ENCODE measurements at places on chromosomes 12 and 14.

DNA sequence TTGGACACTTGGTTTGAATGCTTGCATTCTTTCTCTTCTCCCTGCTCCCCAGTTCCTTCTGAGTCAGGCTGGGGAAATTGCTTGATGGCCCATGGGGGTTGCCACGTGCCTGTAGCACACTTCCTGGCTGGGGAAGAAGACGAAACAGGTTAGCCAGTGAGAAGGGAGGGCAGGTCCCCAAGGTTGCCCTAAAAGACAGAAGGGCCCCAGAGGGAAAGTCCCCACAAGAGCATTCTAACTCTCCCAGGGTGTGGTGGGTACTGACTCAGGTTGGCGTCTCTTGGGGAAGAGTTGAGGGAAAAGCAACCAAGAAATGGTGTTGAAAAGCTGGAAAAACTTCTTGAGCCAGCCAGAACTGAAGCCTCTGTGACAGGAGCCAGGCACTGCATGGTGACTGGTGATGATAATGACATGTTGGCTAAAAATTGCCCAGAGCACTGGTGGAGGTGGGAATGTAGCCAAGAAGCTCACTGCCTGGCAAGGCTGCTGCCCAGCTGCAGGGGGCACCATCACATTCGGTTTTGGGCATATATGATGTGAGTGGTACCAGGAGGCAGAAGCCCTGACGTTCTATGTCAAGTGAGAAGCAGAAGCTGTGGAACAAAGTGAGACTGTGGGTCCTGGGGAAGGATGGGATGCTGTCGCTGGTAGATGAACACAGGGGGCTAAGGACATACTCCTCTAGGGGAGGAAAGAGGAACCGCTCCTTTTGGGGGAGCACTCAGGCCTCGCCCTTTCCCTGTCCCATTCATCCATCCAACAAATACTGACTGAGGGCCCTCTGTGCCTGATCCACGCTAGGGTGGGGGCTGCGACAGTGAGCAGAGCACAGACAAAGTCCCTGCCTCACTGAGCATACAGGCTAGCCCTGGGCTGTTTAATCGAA lies 8.1 kb upstream of the RABGGTA start:
- DNase-seq = peak; percentile 80

DNA sequence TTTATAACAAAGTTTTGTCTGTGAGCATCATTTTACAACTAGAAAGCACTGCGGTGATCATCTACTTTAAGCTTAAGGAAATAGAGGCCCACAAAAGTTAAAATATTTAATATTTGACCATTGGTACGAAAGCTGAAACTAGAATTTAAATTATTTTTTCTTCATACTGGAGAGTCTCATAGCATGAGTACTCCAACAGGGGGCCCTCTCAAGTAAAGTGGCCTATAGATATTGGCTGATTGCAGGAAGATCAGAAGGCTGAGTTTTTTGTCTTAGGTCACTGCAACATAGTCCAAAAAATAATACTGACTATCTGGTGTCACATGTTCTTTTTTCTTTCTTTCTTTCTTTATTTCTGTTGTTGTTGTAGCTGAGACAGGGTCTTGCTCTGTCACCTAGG lies 75.3 kb upstream of the ZDHHC17 start:
- DNase-seq = no peak

- no peak for DNase-seq
These were observed 20.8 kb downstream of the PSMA3 start for GRCh38 chr14:58265401-58265800.

GRCh38 chr12:45051572-45052125 lies 750 bp upstream of the DBX2 start:
- no peak for DNase-seq
